ENCODE measurements at places on chromosomes 1 and 21.

DNA sequence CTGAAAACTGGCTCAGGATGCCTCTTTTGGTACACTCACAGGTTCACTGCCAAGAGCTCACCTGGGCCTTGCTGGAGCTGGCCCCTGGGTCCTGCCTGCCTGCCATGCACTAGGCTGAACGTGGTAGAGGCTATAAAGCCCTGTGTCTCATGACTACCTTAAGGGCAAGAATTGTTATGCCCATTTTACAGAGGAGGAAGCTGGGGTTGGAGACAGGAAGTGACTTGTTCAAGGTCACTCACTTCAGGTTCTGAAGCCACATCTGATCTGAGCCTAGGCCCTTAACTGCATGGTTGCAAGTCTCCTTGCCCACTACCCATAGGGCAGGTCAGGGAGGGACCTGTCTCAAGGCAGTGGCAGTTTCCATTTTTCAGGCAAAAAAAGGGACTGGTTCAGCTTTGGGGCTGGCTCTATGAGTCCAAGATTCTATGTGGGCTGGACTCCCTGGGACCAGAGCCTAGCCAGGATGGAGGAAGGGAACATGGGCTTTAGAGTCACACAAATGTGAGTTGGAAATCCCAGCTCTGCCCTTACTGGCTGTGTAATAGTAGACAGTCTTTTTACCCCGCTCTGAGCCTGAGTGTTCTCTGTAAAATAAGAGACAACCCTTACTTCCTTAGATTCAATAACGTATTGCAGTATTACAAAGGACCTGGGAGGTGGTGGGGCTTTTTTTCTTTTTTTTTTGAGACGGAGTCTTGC is 7.8 kb downstream of the STK40 start:
- DNase-seq: no peak

GRCh38 chr1:206082831-206083695 is 30.1 kb downstream of the RHEX start:
- DNase-seq: no peak

- DNase-seq: no peak
Measured at GRCh38 chr1:10936998-10937901, 75.2 kb upstream of the TARDBP start.

DNA sequence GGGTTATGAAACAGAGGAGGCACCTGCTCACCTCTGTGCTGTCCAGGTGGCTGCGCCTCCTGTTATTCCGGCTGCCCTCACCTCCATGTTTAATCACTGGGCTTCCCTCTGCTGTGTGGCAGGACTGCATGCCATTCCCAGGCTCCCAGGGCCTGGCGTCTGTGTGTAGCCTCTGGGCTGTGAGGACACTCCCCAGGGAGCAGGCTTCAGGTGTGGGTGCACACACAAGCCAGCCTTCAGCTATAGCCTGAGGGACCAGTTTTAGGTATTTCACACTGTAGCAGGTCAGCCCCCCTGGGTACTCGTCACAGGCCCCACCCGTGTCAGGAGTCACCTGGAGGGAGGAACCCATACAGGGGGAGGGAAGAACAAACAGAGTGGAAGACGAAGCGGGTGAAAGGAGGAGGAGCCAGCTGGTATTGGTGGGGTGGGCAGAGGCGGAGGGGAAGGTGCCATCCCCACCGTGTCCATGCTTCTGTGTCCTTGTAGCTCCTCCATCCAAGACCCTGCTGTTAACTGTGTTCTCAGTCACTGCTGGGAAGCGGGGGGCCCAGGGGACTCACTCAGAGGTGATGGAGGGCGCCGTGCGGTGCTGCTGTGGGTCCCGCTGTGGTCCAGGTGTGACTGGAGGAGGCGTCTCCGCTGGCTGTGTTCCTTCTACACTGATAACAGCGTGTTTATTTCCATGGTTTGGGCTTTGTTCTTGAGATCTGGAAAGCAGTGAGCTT is 158.6 kb downstream of the PGBD5 start:
- DNase-seq: no peak

DNA sequence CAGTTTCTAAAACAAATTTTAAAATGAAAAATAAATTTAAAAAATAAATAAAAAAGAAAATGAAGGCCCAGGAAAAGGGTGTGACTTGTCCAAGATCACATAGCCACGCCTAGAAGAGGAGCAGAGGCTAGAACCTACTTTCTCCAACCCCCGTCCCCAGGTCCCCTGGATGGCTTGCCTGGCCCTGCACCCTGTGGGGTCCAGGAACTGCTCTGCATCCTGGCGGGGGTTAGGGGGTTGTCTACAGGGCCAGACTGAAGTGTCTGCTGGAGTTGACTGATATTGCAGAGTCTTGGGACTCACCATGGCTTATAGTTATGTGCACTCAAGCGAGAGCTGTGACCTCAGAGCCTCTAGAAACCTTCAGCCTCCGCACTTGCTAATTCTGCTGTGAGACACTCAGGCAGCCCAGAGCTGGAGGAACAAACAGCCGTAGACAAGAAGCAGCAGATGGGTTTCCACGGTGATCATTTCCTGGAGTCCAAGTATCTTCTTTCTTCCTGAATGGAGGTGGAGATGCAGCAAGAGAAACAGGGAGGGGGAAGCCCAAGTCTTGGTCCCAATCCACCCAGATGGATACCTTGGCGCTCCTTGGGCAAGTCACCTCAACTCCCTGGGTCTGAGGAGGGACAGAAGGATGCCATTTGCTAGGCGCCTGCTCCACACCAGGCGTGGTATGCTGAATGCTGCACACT is 5.2 kb upstream of the EXTL1 start:
- DNase-seq: no peak

DNA sequence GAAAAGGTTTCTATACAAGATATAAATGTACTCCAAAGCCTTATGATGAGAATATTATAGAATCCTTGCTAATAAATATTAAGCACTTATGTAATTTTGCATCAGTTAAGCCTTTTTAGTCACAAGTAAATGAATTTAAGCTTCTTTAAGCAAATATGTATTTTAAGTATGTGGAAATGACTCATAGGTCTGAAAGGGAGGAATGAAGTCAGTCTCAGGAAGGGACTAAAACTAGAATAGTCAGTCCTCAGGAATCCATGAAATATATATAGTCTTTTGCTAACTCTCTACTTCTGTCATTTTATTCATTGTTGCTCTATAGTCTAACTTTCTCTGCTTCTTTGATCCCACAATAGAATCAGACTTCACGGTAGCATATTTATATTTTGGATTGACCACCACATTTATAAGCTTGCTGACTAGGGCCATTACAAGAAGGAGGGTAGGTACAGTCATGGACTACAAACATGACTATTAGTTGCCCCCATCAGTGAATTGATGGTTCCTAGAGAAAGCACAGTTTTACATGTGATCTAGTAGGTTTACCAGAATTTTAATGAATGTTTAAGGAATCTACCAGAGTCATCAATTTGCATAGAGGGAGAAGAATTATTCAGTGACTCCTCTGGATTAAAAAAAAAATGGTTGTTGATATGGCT is 20.2 kb upstream of the RABGGTB start:
- DNase-seq: no peak

- DNase-seq: no peak
Measured at GRCh38 chr1:222618001-222618879, at the start of gene MIA3. MIA3 (plus strand) TSS chr1:222618097; CDS start chr1:222618111, 14 bp downstream.

GRCh38 chr1:188611432-188611831 is 1782.7 kb downstream of the PLA2G4A start:
- no peak for DNase-seq

- DNase-seq: no peak
Measured at GRCh38 chr1:77232829-77233228, 13.6 kb upstream of the PIGK start.

DNA sequence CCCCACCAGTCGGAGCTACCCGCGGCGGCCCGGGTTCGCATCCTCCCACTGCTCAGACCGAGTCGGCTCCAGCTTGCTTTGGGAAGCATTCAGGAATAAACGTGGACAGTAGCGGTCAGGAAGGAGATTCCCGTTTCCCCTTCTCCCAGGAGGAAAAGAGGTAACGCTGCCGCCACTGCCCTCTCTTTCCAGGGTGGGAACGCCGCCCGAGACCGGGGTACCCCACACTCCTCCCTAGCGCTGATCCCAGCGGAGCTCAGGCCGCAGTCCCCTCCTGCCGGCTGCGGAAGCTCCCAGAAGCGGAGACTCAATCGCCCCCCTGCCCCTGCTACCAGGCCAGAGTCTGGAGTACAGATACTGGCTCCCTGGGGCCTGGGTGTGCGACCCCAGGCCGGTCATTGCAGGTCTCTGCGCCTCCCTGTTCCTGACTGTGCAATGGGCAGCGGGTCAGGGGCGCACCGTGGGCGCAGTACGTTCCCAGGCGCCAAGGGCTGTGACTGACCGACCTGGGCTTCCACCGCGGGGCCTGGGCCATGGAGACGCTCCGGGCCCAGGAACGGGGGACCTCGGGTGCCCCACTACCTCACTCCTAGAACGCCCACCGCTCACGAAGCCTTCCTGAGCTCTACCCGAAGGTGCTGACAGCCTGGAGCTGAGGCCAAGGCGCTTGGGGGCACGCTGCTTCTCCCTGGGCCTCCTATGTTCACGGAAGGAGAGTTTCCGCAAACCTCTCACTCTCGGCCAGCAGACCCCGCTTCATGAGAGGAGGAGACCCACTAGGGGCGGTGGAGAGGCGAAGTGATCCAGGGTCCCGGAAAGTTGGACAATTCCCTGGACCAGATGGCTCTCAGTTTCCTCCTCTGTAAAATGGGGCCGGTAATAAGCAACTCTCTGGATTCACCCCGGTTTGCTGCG is 7.8 kb downstream of the DMRTA2 start:
- no peak for DNase-seq

GRCh38 chr1:173353350-173353749 is 123.8 kb upstream of the PRDX6 start:
- DNase-seq: no peak

DNA sequence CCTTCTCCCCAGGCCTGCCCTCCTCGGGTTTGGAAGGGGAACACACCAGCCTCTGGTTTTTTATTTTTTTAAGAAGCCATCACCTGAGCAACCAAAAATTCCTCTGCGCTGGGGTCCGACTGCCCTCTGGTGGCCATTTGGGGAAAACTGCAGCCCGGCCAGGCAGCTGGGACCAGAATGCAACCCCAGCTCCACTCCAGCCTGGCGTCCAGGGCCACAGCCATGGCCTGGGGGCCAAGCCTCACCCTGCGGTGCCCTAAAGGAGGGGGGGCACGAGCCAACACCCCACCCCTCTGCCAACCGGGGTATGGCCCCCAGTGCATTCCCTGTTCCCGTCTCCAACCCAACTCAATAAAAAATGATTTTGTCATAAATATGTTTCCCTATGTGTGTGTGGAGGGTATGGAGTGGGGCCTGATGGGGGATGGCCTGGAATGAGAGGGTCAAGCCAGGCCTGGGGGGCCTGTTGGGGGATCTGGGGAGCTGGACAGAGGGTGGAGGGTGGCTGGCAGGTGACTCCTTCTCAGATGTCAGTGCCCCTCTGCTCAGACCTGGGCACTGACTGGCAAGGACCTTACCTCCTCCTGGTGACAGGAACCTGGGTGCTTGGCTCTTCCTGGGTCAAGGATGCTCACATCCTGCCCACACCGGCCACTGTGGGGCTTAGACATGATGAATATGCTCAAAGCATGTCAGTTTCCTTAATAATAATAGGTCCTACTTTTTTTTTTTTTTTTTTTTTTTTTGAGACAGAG is 3.2 kb downstream of the GPR3 start:
- no peak for DNase-seq

DNA sequence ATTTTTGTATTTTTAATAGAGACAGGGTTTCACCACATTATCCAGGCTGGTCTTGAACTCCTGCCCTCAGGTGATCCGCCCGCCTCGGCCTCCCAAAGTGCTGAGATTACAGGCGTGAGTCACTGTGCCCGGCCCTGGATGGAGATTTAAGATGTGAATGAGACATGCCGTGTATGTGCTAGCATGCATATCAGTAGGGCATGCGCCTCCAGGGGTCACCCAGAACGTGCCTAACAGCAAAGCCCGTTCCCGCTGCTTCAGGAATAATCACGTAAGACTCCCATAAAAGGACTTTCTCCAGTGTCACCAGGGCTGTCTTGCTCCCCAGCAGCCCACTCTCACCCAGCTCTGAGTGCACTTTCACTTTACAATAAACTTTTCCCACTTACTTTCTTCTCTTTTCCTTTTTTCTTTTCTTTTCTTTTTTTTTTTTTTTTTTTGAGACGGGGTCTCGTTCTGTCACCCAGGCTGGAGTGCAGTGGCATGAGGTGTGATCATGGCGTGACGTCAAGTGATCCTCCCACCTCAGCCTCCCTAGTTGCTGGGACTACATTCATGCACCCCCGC is 46.9 kb upstream of the DISP3 start:
- no peak for DNase-seq

DNA sequence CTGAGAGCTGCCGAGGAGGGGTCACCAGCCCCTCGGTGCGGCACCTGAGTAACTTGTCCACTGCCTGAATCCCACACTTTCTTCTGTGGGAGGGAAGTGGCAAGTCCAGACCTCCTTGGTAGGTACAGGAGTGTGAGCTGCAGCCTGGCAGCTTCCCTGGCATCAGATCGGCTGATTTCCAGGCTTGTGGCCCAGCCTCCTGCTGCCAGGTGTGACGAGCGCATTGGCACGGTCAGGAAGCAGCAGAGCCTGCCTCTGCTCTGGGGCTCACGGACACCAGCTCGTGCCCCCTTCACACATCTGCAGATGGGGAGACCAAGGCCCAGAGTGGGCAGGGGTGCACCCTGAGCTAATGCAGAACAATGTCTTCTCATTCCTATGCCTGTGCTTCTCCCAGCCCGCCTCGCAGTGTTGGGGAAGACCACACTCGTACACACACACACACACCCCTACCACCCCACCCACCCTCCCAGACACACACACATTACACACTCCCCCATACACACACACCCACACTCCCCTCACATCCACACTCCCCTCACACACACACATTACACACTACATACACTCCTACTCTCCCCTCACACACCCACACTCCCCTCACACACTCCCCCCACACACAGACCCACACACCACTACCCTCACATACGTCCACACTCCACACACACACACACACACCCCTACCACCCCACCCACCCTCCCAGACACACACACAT is 33.1 kb upstream of the SELENON start:
- no peak for DNase-seq

Measured in NCI-H1436 treated with DMSO at 0.1 percent for 48 hours (cell line).